ENCODE measurements at places on chromosomes 12 and 14. TPM values are rescaled to one million over a fixed set of nuclear protein-coding genes. Genes with fewer than 3 reads are reported as not detected.

The RNASE1 gene
- not detected for polyA plus RNA-seq

The PITPNM2 gene
- 4.5 TPM for polyA plus RNA-seq

The TAS2R9 gene
- polyA plus RNA-seq: 0.22 TPM

The CKB gene
- 1.4 TPM for polyA plus RNA-seq

The TAS2R8 gene
- polyA plus RNA-seq: not detected

The HCAR1 gene
- not detected for polyA plus RNA-seq

The ZNF385A gene
- not detected for polyA plus RNA-seq

The CCDC60 gene
- polyA plus RNA-seq: not detected

The EXD2 gene
- polyA plus RNA-seq: 7.9 TPM

The AKAP3 gene
- 0.78 TPM for polyA plus RNA-seq

The DNAI7 gene
- polyA plus RNA-seq: not detected

The PCBP2 gene
- polyA plus RNA-seq: 136 TPM

The IL31 gene
- not detected for polyA plus RNA-seq

The RHEBL1 gene
- polyA plus RNA-seq: 11.7 TPM

The CARMIL3 gene
- not detected for polyA plus RNA-seq

The UNC119B gene
- polyA plus RNA-seq: 8.9 TPM

The PTPRB gene
- polyA plus RNA-seq: not detected

The VASH1 gene
- polyA plus RNA-seq: 1.1 TPM

The RCOR1 gene
- 0.51 TPM for polyA plus RNA-seq

The SLC6A12 gene
- not detected for polyA plus RNA-seq

The FITM1 gene
- 0.24 TPM for polyA plus RNA-seq

The LRRC43 gene
- not detected for polyA plus RNA-seq

The GDF3 gene
- polyA plus RNA-seq: not detected

The LMNTD1 gene
- polyA plus RNA-seq: not detected

The LBHD2 gene
- not detected for polyA plus RNA-seq

The SERPINA1 gene
- 2.6 TPM for polyA plus RNA-seq

The PMCH gene
- 11.0 TPM for polyA plus RNA-seq

The GPR137C gene
- 0.06 TPM for polyA plus RNA-seq

The TMPRSS12 gene
- not detected for polyA plus RNA-seq

The ALDH2 gene
- polyA plus RNA-seq: 0.03 TPM

The LRP1 gene
- polyA plus RNA-seq: 0.18 TPM

The DPF3 gene
- polyA plus RNA-seq: 0.16 TPM

The BAZ2A gene
- polyA plus RNA-seq: 22.6 TPM

The GZMB gene
- polyA plus RNA-seq: 0.29 TPM

The HOXC9 gene
- polyA plus RNA-seq: not detected

The SMCO2 gene
- polyA plus RNA-seq: not detected

The MIP gene
- 0.09 TPM for polyA plus RNA-seq

The EMC9 gene
- polyA plus RNA-seq: 15.3 TPM

The KCNA1 gene
- not detected for polyA plus RNA-seq

The KIF21A gene
- polyA plus RNA-seq: 1.7 TPM

The PRKD1 gene
- polyA plus RNA-seq: not detected

The NINJ2 gene
- 170 TPM for polyA plus RNA-seq

The SLC10A1 gene
- polyA plus RNA-seq: 0.17 TPM

The RFX4 gene
- not detected for polyA plus RNA-seq

The POLE gene
- 3.7 TPM for polyA plus RNA-seq

The MYF6 gene
- polyA plus RNA-seq: not detected

The DLK1 gene
- polyA plus RNA-seq: not detected

The DENND5B gene
- polyA plus RNA-seq: not detected

The LTBR gene
- polyA plus RNA-seq: not detected

The KRT8 gene
- not detected for polyA plus RNA-seq

The TAS2R10 gene
- not detected for polyA plus RNA-seq

The SERPINA10 gene
- not detected for polyA plus RNA-seq

The TMEM52B gene
- polyA plus RNA-seq: not detected

The GPR84 gene
- not detected for polyA plus RNA-seq

The FAM186B gene
- polyA plus RNA-seq: not detected

The SLC8A3 gene
- polyA plus RNA-seq: not detected
